T-cell (primary cell): ENCODE measurements at places on chromosomes 2 and 18.

- no peak for DNase-seq
These were observed 2.1 kb downstream of the DNAH7 start for GRCh38 chr2:196066291-196067087.

- no peak for DNase-seq
These were observed 67.4 kb downstream of the TNP1 start for GRCh38 chr2:216792222-216793021.

DNA sequence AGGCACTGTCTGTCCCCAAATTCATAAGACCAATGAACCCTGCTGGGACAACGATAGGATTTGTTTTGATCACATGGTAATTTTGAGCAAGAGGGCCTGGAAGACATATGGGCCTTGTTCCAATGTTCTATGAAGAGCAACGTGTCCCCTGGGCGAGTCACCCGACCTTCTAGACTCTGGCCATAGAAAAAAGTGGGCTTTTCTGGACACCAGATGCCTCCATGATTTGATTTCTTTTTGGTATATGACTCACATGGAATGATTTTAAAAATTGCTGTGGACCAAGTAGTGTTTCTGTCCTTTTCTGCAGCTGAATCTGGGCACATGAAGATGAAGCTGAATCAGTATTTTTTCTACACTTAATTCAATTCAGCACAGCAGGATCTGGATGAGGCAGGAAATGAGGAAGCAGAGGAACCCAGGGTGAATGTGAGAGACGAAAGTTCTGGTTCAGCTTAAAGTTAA lies 104.9 kb downstream of the CDC42EP3 start:
- no peak for DNase-seq

DNA sequence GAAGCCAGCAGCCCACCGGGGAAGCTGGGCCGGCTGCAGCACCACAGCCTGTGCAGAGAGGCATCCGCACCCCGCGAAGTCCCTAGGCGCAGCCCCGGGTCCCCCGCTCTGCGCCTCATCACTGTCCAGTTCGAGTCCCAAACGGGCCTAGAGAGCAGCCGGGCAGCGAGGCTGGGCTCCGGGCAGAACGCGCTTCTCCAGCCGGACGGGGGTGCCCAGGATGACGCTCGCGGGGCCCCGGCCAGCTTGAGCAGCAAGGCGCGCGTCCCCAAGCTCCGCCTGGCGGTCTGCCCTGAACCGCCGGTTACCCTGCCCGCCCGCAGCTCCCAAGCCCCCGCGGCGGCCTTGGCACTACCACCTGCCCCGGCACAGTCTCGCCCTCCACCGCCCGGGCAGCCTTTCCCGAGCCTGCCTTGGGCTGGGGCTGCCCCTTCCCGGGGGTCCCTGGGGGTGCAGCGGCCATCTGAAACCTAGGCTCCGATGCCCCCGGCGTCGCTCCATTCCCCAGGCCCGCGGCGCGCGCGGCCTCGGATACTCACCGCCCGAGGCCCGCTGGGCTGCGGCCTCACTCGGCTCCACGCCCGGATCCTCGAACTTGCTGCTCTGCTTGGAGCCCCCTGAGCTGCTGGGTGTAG lies 591 bp downstream of the SLC16A14 start:
- DNase-seq: peak; percentile 25

DNA sequence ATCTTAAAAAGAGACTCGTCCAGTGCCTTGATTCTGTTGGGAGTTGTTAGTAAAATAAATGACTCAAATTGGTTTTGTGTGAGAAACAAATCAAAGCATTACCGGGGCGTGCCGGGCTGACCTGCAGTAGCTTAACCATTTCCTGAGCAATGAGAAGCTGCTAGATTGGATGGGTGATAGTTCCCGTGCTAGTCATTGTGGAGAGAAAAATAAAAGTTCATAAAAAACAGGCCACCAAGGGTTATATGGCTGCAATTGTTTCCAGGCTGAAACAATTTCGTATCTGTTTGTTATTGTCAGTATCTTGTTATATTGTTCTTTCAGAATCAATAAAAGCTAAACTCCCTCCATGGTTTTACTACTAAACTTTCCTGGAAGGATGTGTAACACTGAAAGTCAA lies 314.4 kb downstream of the MTX2 start:
- DNase-seq: no peak

GRCh38 chr2:15494877-15495276 lies 66.3 kb downstream of the NBAS start:
- no peak for DNase-seq

GRCh38 chr2:104033399-104033798 lies 820.5 kb upstream of the POU3F3 start:
- DNase-seq: no peak

DNA sequence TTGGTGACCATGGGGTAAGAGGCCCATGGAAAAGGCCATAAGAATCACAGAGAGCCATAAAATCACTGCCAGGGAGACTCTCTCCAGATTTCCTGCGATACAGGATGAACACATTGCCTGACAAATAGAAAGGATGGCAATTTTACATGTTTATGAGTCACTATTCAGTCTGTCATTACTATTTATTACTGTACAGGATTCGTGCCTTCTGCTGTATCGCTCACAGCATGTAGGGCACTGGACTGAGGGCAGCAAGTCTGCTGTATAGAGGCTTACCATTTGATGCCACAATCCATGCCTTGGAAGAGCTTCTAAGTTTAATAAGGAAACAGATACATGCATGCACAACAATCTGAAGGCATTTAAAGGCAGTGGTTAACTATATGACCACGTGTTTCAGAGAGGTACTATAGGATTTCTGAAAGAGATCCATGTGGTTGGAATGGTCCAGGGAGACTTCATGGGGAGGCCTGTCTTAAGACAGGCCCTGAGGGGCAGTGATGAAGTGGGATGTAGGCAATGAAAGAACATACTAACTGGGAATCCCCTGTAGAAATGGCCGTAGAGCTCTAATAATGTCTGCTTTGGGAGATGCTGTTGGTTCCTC lies 702.4 kb upstream of the RAB6C start:
- no peak for DNase-seq
